Activated CD4-positive, alpha-beta T cell treated with anti-CD3 and anti-CD28 coated beads, Interleukin-2, amount 10 ng/mL, durations not matched to agents 7 days and 5 days (primary cell): ENCODE measurements at places on chromosomes 16 and 17. TPM values are rescaled to one million over a fixed set of nuclear protein-coding genes. Genes with fewer than 3 reads are reported as not detected.

TACO1 gene
- 23.8 TPM for total RNA-seq

PALB2 gene
- total RNA-seq, result 21.6 TPM

DNA sequence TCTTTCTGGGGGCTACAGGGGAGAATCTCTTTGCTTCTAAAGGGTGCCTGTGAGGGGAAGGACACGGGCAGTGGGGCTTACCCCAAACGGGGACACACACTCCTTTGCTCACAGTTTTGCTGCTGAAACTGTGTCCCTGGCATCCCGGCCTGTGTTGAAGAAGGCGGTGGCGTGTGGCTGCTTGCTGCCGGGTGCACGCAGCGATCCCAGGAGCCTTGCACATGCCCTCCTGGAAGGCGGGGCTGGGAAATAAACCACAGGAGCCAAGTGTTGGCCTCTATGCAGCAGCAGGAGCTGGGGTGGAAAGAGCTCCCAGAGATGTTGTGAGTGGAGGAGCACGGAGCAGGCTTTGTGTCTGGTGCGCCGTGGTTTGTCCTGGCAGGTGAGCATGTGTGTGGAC, 131.0 kb upstream of the CIBAR2 start:
- DNase-seq, result no peak

SKAP1 gene
- 144 TPM for total RNA-seq

GRCh38 chr16:23859713-23860269, 24.0 kb downstream of the PRKCB start:
- DNase-seq, result no peak

VEZF1 gene
- 52.0 TPM for total RNA-seq

- DNase-seq, result no peak
Measured at GRCh38 chr17:80119271-80119791, 17.9 kb downstream of the GAA start.

GRCh38 chr16:30139583-30140481, 16.8 kb upstream of the MAPK3 start:
- no peak for DNase-seq

SHBG gene
- not detected for total RNA-seq

- DNase-seq, result no peak
Measured at GRCh38 chr17:79989106-79989835, 46.4 kb downstream of the TBC1D16 start.

CYGB gene
- total RNA-seq, result not detected

CACNA1H gene
- total RNA-seq, result 3.6 TPM

C16orf86 gene
- total RNA-seq, result 4.8 TPM

DNA sequence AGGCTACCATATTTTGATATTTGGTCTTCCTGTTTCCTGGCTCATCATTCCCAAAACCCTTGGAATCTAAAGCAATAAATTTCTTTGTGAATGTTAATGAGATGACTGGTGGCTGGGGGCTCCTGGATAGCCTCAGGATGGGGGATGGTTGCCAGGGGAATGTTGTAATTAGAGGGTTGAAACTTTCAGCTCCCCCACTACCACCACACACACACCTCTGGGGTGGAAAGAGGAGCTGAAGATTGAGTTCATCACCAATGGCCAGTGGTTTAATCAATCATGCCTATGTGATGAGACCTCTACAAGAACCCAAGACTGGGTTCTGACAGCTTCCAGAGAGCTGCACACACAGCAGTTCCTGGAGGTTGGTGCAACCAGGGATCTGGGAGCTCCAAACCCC, 59.1 kb downstream of the HS3ST3A1 start:
- no peak for DNase-seq

TBC1D26 gene
- not detected for total RNA-seq

- DNase-seq, result no peak
Measured at GRCh38 chr17:35523296-35523695, 14.2 kb downstream of the SLFN12L start.

DNA sequence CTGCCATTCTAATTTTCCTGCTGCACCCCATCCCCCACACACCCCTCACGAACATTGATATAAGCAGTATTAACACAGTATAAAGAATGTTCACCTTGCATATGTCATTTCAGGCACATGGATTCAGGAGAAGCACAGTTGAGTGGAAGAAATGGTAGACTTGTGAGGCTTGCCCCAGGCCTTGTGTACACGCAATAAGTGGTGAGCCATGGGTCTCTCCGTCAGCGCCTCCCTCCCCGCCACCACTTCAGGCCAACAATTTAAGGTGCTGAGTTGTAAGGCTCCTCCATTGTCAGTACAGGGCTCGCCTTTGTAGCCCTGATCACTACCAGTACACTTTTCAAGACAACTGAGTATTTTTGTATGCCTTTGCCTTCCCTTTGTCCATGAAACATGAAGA, 12.2 kb upstream of the CLEC18C start:
- DNase-seq, result peak; percentile 4

DNA sequence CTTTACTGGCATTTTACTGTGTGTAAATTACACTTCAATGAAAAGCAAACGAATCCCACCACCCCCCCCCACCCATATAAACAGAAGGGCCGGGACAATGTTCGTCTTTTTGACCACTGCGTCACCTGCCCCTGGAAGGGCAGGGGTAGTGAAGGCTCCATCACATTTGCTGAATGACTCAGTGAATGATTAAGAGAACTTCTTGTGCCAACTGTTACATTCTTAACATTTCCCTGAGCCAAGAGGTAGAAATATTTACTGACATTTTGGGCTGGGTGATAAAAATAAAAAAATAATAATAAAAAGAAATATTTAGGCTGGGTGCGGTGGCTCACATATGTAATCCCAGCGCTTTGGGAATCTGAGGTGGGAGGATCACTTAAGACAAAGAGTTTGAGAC, 24.1 kb downstream of the C16orf96 start:
- DNase-seq, result no peak

GRCh38 chr17:35788477-35789368, 6.7 kb downstream of the MMP28 start:
- DNase-seq, result no peak

- no peak for DNase-seq
Measured at GRCh38 chr16:13231365-13231764, 330.0 kb downstream of the SHISA9 start.

GRCh38 chr17:40485851-40486521, 15.4 kb downstream of the TNS4 start:
- DNase-seq, result no peak

TPSAB1 gene
- total RNA-seq, result not detected

DNA sequence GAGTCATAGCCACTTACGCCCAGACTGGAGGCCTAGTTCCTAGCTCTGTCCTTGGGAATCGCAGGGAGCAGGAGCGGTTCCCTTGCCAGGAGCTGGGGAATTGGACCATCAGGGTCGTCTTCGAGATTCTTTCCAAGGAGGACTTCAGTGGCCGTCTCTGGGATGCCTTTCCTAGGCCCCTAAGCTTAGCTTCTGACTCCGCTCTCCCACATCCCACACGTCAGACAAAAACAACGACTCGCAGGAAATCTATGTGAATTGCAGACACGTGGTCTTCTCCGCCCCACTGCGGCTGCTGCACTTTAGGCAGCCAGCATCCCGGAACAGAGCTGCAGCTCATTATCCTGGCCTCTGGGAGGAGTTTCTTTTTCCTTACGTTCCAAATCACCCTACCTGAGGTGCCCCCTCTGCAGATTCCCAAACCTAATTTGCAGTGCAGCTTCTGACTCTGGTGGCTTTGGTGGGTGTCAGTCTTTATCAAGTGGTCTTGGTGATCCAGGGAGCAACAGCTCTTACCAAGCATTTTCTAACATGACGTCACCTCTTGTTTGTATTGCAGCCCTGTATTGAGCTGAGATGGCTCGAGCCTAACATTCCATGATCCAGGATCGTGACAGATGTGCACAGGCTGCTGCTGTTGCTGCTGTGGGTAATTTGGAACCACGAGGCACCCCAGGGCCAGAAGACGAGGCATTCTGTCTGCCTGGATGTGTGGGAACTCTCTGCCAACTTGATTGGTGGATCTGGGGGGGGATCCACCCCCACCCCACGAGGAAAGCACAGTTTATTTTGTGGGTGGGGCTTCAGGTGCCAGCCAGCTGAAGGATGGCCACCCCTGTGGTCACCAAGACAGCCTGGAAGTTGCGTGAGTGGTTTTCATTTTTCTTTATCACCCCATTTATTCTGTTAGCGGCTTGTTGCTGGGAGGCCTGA, 1.1 kb downstream of the KATNB1 start:
- peak; percentile 66 for DNase-seq

SRL gene
- not detected for total RNA-seq

- DNase-seq, result no peak
Measured at GRCh38 chr16:27737513-27737912, 187.6 kb downstream of the KATNIP start.

DNA sequence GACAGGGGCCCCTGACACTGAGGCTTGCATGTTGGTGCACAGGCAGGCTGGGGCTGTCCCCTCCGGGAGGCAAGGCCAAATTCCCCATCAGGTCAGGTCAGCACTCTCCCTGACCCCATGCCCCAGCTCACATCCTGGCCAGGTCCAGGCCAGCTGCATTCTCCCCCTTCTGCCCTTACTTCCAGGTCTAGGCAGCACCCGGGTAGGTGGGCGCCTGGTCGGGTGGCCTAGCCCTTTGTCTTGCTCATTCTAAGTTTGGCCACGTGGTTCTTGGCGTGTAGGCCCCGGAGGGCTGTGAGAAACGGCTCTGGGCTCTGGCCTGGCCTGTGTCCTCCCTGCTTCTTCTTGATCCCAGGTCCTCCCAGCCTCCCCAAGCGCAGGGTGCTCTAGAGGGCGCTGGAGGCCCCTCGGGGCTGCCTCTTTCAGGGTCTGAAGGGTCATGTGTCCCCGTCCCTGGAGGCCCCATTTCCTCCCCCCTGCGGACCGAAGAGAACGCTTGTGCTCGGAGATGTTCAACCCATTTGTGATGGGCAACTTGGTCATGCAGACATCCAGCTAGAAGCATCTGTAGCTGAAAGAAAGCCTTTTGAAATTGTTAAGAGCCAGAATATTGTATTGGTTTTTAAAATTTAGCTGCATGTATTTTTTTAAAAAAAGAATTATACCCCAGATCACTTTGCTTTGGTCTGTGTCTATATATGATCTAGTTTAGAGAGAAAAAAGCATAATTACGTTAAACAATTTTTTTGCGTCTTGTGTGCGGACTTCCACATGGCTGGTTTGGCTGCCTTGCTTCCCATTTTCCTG, 6.7 kb downstream of the BAHCC1 start:
- DNase-seq, result no peak

DNA sequence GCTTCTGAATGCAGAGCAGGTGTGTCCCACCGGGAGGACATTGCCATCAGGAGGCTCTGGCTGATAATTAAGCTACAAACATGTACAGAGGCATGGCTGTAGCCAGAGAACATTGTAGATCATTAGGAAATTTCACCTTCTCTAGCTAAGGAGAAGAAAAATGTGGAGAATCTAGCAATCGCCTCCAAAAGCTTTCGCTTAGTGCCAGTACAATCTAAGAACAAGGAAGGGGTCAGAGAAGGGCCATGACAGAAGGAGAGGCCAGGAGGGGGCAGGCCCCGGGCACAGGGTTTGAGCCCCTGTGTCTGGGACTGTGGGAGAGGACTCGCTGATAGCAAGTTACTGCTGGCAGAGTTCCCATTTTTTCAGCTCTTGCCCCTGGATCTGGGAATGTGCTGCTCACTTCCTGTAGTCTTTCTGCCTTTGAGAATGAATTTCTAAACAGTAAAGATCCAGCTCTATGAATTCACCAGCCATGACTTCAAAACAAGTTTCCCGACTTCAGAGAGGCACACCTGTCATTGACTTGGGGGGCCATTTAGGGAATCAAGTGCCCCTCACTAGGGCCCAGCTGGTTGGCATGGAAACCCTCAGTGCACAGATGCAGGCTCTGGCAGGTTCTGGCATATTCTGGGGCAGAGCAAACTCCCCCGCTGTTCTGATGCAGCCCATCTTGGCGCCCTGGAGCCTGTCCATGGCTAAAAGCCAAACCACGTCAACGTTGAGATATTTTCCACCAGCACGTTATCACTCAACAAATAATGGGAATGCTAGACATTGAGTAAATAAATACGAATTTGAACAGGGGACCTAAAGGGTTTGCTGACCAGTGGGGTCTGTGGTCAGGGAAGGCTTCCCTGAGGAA, 59.5 kb upstream of the CACNG4 start:
- DNase-seq, result no peak

GRCh38 chr16:87971933-87972332, 20.7 kb downstream of the BANP start:
- DNase-seq, result no peak

PSMC3IP gene
- total RNA-seq, result 17.4 TPM

GRCh38 chr16:9055661-9056060, 35.8 kb upstream of the HAPSTR1 start:
- DNase-seq, result no peak

DNA sequence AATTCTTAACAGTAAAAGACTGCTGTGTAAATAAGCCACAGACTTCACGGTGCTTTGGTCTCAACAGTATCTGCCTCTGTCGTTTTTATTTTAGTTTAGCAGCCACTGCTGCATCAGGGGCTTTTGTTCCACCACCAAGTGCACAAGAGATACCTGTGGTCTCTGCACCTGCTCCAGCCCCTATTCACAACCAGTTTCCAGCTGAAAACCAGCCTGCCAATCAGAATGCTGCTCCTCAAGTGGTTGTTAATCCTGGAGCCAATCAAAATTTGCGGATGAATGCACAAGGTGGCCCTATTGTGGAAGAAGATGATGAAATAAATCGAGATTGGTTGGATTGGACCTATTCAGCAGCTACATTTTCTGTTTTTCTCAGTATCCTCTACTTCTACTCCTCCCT, 7.9 kb downstream of the HERPUD1 start:
- DNase-seq, result no peak

- DNase-seq, result no peak
Measured at GRCh38 chr17:58536542-58536941, 22.1 kb upstream of the MTMR4 start.

DNA sequence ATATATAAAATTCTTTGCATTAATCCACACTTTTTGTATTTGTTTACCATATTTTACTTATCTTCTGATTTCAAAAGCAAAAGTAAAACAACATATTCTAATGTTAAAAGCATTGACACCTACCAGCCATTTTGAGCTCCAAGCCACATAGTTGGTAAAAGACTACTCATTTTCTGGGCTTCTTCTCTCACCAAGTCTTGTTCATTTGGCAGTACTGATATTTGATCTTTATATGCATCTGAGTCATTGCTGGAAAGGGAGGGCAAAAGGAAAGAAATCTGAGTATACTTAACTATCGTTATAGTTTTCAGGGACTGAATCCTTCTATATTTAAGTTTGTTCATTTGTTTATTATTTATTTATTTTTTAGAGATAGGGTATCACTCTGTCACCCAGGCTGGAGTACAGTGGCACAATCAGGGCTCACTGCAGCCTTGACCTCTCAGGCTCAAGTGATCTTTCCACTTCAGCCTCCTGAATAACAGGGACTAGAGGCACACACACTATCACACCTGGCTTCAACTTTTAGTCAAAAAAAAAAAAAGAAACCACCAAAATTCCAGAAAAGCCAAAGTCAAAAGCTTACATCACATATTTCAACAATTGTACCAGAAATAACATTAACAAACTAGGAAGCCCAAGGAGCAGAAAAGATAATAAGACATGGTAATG, 121.0 kb upstream of the TOB1 start:
- no peak for DNase-seq

GRCh38 chr17:74163836-74164235, 39.6 kb upstream of the RPL38 start:
- DNase-seq, result no peak

HIGD1B gene
- total RNA-seq, result not detected

OR1A1 gene
- not detected for total RNA-seq

- no peak for DNase-seq
Measured at GRCh38 chr17:1003972-1004768, 7.2 kb downstream of the TIMM22 start.
